Type B pancreatic cell (in vitro differentiated cells): ENCODE measurements at places on chromosomes 3 and 15. TPM values are rescaled to one million over a fixed set of nuclear protein-coding genes. Genes with fewer than 3 reads are reported as not detected.
A peak's percentile ranks its signal among the peaks of the same experiment; 100 is the strongest.

DNA sequence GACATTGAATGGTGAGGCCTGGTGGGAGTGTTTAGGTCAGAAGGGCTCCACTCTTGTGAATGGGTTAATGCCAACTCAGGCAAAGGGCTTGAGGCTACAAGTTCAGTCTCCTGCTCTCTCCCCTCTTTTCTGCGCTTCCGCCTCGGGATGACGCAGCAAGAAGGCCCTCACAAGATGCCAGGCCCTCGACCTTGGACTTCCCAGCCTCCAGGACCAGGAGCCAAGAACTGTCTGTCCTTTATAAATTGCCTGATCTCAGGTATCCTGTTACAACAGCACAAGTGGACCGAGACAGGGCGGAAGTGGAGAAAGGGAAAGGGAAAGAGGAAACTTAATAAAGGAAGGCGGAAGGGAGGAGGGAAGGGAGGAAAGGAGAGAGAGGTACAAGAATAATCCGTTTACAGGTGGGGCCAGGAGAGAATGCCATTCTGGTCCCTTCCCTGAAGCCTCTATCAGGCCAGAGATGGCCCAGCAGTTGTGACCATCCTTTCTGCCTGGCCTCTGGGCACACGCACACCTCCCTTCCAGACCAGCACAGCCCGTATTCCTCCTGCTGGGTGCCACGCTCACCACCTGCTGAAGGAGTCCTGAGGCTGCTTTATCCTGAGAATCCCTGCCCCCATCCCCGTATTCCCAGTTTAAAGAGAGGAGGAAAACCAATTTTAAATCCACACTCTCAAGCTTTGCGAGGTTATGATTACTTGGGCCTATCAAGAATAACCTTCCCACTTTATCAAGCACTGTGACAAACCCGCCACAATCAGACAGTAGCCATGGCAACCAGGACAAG, 64.2 kb downstream of the OXNAD1 start:
- H3K27ac ChIP-seq: no peak overlapping the region
- no peak for DNase-seq
- H3K36me3 ChIP-seq: peaks cover 28% of the 10 kb centered on the region
- no peak overlapping the region for H3K4me3 ChIP-seq

DNA sequence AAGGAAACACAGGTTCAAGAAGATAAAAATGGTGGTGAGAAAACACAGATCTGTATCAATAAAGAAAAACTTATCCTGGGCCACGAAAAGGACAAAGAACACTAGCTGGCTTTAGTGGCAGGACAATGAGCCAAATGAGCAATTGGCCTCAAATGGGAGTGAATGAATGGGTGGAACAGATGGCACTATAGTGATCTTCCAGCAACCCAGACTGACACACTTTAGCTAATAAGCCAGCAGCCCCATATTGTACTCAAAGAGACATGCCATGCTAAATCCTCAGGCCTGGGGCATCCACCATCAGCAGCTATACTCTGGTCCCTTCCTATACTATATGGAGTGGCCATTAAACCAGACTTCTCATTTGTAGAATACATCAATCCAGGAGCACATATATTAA, 60.0 kb upstream of the GADL1 start:
- H3K4me3 ChIP-seq: no peak overlapping the region
- H3K36me3 ChIP-seq: no peaks in the 10 kb centered on the region
- H3K4me1 ChIP-seq: no peaks in the 10 kb centered on the region

- DNase-seq: no peak
- H3K4me3 ChIP-seq: no peak overlapping the region
- H3K36me3 ChIP-seq: peaks cover 24% of the 10 kb centered on the region
- peak overlapping the region; percentile 44 for H3K27ac ChIP-seq
- peaks cover 13% of the 10 kb centered on the region for H3K4me1 ChIP-seq
Measured at GRCh38 chr15:80557441-80558234, 137.5 kb upstream of the ABHD17C start.

DNA sequence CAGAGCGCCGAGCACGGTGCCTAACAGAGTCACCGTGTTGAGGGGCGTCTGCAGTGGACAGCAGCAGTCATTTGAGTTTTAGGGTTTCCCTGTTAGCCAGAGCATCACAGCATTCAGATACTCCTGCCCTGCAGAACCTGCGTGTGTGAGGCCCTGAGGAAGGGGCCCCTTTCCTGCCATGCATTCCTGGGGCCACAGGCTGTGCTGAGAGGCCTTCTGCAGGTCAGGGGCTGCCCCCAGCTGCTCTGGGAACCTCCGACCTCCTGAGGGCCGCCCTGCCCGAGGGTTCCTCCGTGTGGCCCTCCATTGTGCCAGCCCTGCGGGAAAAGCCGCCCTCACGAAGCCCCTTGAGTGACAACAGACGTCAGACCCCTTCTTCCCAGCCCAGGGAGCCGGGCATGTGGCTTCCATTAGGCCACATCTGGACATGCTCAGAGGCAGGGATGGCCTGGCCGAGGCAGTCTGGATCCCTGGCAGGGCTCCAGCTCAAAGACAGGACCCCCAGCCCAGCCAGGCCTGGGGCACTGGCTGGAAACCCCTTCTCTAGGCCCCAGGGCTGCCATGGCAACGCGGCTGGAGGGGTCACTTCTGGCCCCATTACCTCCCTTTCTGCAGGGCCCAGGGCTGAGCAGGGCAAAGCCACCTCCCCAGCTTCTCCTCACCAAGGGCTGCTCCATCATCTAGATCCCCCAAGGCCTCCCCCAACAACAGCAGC, 25.3 kb downstream of the FBLN2 start:
- H3K36me3 ChIP-seq: no peaks in the 10 kb centered on the region
- H3K4me3 ChIP-seq: peak overlapping the region; percentile 62
- DNase-seq: peak; percentile 85
- H3K27me3 ChIP-seq: no peaks in the 10 kb centered on the region
- peaks cover 27% of the 10 kb centered on the region for H3K4me1 ChIP-seq
- peak overlapping the region; percentile 55 for H3K27ac ChIP-seq

DNA sequence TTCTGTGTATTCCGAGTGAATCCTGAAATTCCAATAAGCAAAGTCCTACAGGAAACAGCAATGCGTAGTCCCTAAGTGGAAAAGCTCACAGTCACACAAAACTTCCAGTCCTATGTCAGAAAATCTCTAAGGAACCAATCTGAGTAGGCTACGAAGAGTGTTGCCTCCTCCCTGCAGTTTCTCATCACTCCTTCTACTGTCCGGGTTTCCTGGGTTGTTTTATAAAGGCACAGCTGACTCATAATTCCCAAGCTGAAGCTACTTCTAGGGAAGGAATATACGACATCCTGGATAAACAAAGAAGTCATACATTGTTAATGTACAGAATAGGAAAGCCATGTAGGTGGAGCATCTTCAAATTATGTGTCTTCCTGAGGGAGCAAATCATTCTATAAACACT, 65.7 kb upstream of the RGMA start:
- no peak overlapping the region for H3K4me3 ChIP-seq
- H3K27me3 ChIP-seq: no peaks in the 10 kb centered on the region
- no peak for DNase-seq
- H3K36me3 ChIP-seq: no peaks in the 10 kb centered on the region
- no peak overlapping the region for H3K27ac ChIP-seq
- H3K4me1 ChIP-seq: peaks cover 12% of the 10 kb centered on the region

- H3K4me3 ChIP-seq: peak overlapping the region; percentile 55
- peaks cover 12% of the 10 kb centered on the region for H3K27me3 ChIP-seq
- peak overlapping the region; percentile 74 for H3K27ac ChIP-seq
- H3K36me3 ChIP-seq: no peaks in the 10 kb centered on the region
- no peak for DNase-seq
Measured at GRCh38 chr15:77568973-77569728, 63.6 kb downstream of the LINGO1 start.

GRCh38 chr3:187750006-187750512, 4.8 kb upstream of the BCL6 start:
- no peaks in the 10 kb centered on the region for H3K36me3 ChIP-seq
- peaks cover 51% of the 10 kb centered on the region for H3K4me1 ChIP-seq
- peak overlapping the region; percentile 100 for H3K27ac ChIP-seq
- no peaks in the 10 kb centered on the region for H3K27me3 ChIP-seq

GRCh38 chr3:52385157-52385556, 59.7 kb downstream of the SEMA3G start:
- no peaks in the 10 kb centered on the region for H3K27me3 ChIP-seq
- no peak overlapping the region for H3K4me3 ChIP-seq
- no peaks in the 10 kb centered on the region for H3K36me3 ChIP-seq
- no peaks in the 10 kb centered on the region for H3K4me1 ChIP-seq
- no peak for DNase-seq

- no peak overlapping the region for H3K4me3 ChIP-seq
- peaks cover 11% of the 10 kb centered on the region for H3K4me1 ChIP-seq
- H3K27ac ChIP-seq: peak overlapping the region; percentile 15
- peaks cover 36% of the 10 kb centered on the region for H3K36me3 ChIP-seq
- no peaks in the 10 kb centered on the region for H3K27me3 ChIP-seq
- no peak for DNase-seq
Measured at GRCh38 chr3:11818033-11818432, 28.7 kb downstream of the TAMM41 start.

DNA sequence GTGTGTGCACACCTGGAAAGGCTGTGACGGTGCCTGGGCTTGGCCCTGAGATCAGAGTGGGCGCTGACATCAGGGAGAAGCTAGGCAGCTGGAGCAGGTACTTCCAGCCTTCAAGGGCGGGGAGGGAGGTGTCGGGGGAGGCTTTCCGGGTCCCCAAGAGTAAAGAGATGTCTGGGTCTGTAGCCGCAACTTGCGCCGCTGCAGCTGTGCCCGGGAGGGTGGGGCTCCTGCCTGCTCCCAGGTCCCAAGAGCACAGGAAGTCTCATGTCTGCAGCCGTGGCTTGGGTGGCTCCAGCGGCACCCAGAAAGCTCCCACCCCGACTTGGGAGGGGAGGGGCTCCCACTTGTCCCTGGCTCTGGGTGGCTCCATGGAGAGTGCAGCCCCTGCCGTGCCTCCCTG, 103.2 kb upstream of the BNIP2 start:
- H3K27ac ChIP-seq: no peak overlapping the region
- H3K36me3 ChIP-seq: no peaks in the 10 kb centered on the region
- H3K27me3 ChIP-seq: peaks cover 31% of the 10 kb centered on the region
- peaks cover 9% of the 10 kb centered on the region for H3K4me1 ChIP-seq
- H3K4me3 ChIP-seq: no peak overlapping the region

- no peaks in the 10 kb centered on the region for H3K36me3 ChIP-seq
- H3K4me1 ChIP-seq: peaks cover 37% of the 10 kb centered on the region
- H3K4me3 ChIP-seq: peak overlapping the region; percentile 72
Measured at GRCh38 chr3:150371741-150372254, 36.3 kb upstream of the TSC22D2 start.

DNA sequence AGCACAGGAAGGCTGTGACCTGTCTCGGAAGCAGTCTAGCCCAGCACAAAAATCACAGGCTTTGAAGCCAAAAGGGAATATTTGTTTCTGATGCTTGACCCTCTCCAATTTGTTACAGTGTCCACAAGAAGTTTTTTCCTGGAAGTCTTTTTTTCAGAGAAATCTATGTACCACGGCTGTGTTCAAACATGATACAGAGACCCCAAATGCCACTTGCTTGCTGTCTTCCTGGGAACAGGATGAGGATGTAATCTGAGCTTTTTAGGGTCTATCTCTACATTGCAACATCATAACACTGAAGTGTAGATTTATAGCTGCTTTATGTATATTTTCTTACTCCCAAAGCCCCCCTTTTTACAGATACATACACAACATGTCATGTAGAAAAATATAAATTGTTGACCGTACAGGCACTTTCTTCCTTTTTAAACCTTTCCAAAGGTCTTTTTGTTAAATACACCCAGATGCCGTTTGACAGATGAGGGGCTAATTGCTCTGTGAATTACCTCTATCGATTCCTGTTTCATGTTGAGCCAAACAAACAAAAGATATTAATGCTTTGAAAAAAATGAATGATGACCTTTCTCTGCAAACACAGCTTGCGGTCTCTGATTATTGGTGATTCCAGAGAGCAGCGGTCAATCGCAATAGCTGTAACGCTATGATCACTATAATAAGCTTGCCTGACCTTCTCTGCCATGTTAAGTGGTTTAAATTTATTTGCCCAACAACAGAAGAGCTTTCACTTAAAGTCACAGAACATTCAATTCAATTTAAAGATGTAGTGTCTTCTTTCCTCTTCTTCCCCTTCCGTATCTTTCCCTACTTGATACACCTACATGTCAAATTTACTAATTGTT, 875.9 kb upstream of the NR2F2 start:
- H3K4me1 ChIP-seq: peaks cover 55% of the 10 kb centered on the region
- no peak for DNase-seq
- H3K27me3 ChIP-seq: no peaks in the 10 kb centered on the region

- no peaks in the 10 kb centered on the region for H3K27me3 ChIP-seq
- H3K36me3 ChIP-seq: peaks cover 31% of the 10 kb centered on the region
- no peak overlapping the region for H3K4me3 ChIP-seq
Measured at GRCh38 chr3:30693470-30694120, 87.2 kb downstream of the TGFBR2 start.

GRCh38 chr3:10928407-10928960, 64.1 kb upstream of the SLC6A1 start:
- H3K4me1 ChIP-seq: no peaks in the 10 kb centered on the region
- no peaks in the 10 kb centered on the region for H3K36me3 ChIP-seq
- H3K27me3 ChIP-seq: peaks cover 17% of the 10 kb centered on the region
- peak; percentile 59 for DNase-seq

DNA sequence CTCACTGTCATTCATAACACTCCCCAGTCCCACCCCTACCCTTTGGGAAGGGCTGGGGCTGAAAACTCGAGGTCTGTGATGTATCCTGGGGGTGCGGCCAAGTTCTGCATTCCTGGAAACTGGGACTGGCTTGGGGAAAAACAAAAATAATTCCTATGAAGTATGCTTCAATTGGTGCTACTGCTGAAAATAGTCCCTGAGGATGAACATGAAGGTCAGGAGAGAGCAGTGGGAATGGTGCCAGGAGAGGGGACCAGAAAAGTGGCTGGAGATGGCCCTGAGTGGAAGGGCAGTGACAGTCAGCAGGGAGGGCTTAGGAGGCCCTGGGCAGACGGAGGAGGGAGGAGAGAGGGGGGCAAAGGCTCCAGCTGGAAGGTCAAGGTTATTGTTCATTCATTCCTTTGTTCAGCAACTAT, 4.8 kb upstream of the ISLR start:
- no peak overlapping the region for H3K4me3 ChIP-seq
- no peaks in the 10 kb centered on the region for H3K36me3 ChIP-seq
- peaks cover 39% of the 10 kb centered on the region for H3K4me1 ChIP-seq
- DNase-seq: no peak

DNA sequence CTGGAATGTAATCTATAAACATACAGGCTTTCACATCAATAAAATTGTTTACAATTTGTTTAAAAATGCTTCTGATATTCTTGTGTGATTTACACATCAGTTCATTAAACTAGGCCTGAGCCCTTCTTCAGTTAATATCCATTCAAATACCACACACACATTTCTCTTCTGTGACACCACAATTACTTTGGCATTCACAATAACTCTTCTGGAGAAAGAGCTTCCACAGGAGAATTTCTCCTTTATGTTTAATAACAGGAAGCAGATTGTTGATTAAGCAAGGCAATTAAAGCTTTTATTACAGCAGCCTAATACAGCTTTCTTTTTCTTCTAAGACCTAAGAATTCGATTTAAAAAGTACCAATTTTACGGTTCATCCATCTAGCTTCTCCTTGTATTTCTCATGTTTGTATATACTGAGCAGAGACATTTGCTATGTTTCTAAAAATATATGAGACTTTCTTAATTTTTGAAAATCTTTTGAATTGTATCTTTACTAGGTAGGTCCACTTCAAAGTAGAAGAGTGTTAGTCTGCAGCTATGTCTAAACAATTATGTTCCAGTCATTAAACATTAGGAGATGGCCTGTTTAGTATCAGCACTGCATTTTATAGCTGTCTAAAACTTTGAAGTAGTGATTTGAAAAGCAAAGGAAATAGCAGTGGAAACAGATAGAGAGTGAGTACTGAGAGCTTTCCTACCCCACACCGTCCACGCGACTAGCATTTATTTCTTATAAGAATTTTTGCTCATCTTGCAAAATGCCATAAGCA, 511.1 kb upstream of the UBE2E2 start:
- H3K27me3 ChIP-seq: no peaks in the 10 kb centered on the region
- H3K4me1 ChIP-seq: peaks cover 9% of the 10 kb centered on the region
- no peaks in the 10 kb centered on the region for H3K36me3 ChIP-seq

The ARPP21 gene
- total RNA-seq: 1.4 and 3.5 TPM in 2 replicates

The CCR1 gene
- total RNA-seq: 0.98 and 1.3 TPM in 2 replicates

The WDR93 gene
- total RNA-seq: 0.29 and 1.5 TPM in 2 replicates

The STARD9 gene
- 1.2 and 13.7 TPM in 2 replicates for total RNA-seq

The IGSF11 gene
- 2.3 and 2.4 TPM in 2 replicates for total RNA-seq

The AGBL1 gene
- 0.07 TPM in 1 of 2 replicates, not detected in the other for total RNA-seq

The ALDH1L1 gene
- total RNA-seq: 5.0 and 10.2 TPM in 2 replicates
